NCI-H69 (cell line): ENCODE measurements at places on chromosomes 16 and 17.
A peak's percentile ranks its signal among the peaks of the same experiment; 100 is the strongest.

DNA sequence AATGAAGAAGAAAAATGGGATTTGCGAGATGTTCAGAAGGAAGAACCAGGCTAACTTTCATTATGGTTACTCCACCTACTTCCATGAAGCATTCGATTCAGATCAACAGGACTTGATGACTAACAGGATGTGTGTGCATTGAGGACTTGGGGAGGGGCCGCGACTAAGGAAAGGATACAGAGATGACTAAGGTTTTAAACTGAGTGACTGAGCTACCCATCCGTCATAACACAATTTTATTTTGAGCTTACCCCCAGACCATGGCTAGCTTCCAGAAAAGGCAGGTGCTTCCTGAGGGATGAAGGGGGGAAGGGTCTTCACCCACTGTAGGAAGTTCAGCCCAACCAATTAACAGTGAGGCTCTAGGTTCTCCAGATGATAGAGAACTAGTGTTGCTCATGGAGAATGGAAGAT lies 2.5 kb upstream of the CDYL2 start:
- DNase-seq: no peak

DNA sequence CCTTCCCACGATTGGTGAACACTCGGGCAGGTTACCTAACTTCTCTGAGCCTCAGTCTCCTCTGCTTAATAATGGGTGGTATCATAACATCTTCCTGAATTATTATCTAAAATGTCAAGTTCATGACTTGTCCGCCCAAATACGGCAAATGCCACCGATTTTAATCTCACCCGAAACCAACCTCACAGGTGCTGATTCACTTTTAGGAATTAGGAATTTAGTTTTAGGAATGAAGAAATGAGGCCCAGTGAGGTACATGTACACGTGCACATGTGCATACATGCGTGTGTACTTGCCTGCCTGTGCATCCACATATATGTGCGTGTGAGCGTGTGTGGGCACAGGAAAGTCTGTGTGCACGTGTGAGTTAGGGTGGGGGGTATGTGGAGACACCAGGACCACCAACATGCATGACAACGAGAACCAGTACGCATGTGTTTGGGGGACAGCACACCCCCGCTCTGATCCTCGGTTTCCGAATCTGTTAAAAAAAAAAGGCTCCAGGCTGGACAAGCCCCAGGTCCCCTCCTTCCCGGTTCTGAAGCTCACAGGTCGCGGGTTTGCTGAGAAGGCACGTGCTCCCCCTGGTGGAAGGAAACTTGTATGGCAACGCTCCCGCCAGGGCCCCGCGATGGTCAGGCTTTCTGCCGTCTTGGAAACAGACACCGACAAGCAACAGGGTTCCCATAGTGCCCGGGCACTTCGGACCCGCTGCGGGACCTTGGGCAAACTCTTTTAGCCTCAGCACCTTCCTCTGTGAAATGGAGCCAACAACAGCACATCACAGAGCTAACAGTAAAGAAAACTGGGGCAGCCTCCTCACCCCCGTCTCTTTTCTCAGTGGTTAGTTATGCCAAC lies 219.2 kb downstream of the RBFOX3 start:
- peak; percentile 72 for DNase-seq

GRCh38 chr16:3021449-3022207 lies 1.5 kb downstream of the TNFRSF12A start:
- peak; percentile 83 for DNase-seq

DNA sequence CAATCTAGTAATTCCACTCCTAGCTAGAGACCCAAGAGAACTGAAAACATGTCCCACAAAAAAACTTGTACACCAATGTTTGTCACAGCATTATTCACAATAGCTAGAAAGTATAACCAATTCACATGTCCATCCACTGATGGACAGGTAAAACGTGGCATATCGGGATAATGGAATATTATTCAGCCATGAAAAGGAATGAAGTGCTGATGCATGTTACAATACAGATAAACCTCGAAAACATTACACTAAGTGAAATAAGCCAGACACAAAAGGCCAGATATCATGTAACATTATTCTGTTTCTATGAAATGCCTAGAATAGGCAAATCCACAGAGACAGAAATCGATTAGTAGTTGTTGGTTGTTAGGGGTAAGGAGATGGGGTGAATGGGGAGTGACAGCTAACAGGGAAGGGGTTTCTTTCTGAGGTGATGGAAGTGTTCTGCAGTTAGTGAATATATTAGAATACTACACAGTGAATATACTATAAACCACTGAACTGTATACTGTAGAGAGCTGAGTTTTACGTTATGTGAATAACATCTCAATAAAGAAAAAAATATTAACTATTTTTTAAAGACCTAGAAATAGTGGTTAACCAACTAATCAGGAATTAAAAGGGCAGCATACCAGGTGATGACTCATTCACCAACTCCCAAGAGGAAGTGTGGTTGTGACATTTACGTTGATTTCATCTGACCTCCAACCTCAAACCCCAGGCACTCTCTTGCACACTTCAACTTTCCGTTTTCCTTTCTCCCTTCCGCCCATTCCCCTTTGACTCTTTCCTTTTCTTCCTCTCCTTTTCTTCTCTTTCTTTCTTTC lies 48.6 kb downstream of the GAS7 start:
- DNase-seq: no peak

- DNase-seq: no peak
These were observed 14.2 kb downstream of the SREBF1 start for GRCh38 chr17:17822616-17823015.

DNA sequence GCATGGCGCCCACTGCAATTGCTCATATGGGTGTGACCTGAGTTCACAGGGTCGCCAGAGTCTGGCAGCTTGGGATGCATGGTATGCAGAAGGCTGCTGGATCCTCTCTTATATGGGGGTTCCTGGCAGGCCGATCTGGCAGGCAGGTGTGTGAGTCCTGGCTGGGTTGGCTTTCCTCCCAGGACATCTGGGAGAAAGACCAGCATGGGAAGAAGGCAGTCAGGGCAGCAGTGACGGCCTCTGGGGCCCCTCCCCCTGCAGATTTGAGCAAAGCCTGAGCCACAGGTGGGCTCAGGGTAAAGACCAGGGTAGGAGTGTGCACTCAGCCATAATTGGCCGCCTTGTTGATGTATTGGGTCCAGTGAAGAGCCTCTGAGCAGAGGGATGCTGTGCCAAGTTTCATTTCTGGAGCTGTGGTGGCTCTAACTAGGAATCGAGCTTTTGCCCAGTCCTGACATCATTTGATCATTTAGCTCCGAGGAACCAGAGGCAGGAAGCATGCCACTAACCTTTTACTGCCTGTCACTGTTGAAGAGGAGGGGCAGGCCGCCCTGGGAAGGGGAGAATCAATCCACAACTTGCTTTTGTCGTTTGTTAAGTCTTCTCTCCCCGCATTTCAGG lies 174.3 kb downstream of the CCDC182 start:
- DNase-seq: peak; percentile 96

GRCh38 chr16:27384425-27384824 lies 17.5 kb upstream of the IL21R start:
- DNase-seq: no peak
